Activated CD8-positive, alpha-beta memory T cell treated with anti-CD3 and anti-CD28 coated beads for 24 hours (primary cell): ENCODE measurements at places on chromosomes 4 and X.

GRCh38 chrX:37753384-37753783 is 26.5 kb upstream of the CYBB start:
- DNase-seq: no peak

- no peak for DNase-seq
These were observed 4.0 kb upstream of the GASK1B start for GRCh38 chr4:158176776-158177175.

DNA sequence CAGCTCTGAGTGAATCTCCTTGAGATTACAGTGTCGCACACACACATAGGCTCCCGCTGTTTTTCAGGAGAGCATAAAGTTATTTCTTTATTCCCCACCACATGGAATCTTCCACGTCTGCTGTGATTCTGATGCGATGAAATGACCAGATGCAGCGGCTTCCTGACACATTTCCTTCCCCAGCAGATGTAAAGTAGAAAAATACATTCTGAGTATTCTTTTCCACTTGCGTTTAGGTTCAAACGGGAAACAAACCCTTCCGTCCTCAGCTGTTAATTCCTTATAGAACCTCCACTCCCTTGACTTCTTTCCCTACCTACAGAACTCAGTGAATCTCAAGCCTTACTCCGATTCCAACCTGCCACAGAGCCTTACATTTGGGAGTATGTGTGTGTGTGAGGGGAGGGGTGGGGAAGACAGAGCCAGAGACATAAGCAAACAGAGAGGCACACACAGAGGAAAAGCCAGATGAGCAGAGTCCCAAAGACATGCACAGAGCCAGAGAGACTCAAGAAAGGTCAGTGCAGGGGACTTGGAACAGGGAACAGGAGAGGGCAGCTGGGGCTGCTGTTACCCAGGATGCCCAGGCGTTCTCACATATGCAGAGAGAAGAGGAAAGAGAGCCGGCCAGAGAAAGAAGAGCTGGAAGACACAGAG is 47.3 kb downstream of the SETD7 start:
- DNase-seq: no peak

DNA sequence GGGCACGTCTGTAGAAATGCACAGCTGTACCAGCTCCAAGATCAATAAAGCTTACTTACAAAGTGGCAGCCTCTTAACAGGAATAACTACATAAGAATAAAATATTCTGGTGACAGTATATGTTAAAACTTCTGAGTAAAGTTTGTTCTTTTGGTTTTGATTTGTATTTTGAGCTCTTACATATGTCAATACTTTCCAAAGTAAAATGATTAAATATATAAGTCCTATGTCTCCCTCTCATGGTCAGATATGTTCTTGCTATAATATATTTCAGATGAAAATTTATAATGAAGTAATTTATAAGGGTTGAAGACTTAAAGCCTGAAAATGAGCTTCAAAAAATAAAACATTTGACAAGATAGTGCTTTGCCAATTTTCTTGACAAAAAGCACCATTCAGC is 254.4 kb downstream of the NPFFR2 start:
- DNase-seq: no peak

DNA sequence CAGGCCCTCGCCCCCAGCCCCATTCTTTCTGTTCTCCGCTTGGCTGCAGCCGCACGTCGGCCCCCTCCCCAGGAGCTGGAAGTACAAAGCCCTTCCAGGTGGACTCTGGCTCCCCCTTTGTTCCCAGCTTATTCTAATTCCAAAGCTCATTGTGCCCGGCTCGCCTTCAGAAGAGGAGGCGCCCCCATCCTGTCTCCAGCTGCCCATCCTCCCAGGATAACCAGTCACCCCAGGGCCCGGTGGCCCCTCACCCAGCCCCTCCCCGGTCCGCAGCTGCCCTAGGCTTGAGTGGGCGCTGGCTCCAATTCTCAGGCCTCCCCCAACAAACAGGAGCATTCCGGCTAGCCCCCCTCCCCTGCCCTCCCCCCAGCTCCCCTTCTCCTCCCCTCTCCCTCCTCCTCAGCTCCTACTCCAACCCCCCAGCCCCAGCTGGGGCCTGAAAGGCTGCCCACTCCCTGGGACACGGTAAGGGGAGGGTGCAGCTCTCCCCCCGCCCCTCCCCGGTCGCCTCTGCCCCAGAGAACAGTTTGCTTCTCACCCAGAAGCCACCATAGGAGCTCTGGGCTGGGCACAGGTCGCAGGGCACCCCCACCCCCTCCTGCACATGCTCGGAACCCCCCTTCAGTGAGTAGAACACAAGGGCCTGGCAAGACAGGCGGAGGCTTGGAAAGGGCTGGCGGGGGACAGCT is 3.1 kb upstream of the SLC6A8 start:
- DNase-seq: no peak

DNA sequence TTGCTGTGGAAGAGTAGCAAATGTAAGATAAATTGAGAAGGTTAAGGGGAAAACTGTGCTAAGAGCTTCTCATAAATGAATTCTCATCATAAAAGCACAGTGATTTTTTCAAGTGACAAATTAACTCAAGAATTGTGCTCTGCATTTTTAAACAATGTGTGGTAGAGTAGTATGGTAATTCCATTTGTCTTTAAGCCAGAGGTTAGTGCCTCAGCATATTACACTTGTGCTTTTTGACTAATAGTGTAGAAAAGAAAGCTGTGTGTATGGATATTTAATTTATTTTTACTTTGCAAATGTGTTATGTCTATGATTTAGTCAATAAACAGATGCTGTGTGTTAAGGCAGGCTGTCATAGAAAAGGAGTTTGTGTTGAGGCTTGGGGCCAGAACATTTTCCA is 61.0 kb downstream of the FHIP1A start:
- no peak for DNase-seq

DNA sequence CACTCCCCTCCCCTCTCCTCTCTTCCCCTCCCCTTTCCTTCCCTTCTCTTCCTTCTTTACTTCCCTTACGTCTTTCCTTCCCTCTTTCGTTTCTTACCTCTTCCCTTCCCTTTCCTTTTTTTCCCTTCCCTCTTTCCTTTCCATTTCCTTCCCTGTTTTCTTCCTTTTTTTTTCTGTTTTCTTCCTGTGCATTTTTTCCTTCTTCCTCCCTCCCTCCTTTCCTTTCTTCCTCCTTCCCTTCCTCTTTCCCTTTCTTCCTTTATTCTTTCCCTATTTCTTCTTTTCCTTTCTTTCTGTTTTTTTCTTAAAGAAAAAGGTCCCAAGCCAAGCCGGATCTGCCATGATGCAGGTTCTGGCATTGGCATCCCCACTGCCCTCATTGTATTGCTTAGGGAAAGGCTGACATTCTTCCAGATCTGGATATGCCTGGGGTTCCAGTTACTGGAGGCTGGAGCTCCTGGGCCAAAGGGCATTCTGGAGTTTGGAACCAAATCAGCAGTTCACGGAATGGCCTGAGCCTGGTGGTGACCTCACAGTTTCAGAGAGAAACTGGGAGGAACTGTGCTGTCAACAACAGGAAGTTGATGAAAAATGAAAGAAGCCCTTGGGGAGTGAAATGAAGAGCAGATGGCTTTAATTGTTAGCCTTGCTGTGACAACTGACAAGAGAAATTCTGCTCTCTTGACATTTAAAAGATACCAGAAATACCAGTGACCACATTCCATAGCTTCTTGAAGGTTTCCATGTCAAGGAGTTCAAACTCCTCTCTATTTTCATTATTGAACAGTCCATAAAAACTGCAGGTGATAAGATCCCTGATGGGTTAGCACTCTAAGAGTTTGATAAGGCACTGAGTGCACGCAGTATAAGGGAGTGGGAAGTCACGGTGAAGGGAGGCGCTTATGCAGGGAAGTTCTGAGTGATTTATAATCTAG is 622.1 kb downstream of the SPRY1 start:
- DNase-seq: no peak

- no peak for DNase-seq
These were observed 90.5 kb upstream of the ANKRD50 start for GRCh38 chr4:124803026-124803425.

DNA sequence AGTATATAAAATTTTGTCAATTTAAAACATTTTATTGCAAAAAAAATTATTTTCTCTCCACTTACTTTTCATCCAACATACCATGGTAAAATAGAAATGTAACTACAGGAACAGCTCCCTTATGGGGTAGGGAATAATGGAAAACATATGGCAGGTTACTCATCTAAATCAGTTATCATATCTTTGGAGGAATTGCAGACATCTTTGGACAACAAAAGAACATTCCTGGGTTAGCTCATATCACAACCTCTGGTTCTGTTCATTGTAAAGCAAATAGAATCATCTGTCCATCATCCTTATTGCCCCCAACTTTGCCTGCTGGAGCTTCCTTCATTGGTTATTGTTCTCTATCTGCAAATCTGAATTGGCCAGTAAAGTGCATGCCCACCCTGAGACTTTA is 387.5 kb upstream of the GRID2 start:
- no peak for DNase-seq

DNA sequence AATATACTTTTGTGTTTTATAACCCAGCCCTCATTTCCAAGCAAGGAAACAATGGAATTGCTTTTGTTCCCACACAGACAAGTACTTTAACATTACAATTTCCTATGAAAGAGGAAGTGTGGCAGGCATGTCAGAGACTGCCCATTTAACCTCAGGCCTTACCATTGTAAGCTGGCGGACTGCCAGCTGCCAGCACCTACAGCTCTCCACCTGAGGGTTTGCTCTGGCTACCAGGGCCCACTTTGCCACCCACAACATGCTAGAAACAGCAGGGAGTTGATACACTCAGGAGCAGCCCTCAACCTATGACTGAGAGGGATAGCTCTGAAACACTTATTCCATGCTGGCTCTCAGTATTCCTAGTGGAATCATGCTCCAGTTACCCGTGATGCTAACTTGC is 152.3 kb upstream of the PRDX4 start:
- DNase-seq: no peak

DNA sequence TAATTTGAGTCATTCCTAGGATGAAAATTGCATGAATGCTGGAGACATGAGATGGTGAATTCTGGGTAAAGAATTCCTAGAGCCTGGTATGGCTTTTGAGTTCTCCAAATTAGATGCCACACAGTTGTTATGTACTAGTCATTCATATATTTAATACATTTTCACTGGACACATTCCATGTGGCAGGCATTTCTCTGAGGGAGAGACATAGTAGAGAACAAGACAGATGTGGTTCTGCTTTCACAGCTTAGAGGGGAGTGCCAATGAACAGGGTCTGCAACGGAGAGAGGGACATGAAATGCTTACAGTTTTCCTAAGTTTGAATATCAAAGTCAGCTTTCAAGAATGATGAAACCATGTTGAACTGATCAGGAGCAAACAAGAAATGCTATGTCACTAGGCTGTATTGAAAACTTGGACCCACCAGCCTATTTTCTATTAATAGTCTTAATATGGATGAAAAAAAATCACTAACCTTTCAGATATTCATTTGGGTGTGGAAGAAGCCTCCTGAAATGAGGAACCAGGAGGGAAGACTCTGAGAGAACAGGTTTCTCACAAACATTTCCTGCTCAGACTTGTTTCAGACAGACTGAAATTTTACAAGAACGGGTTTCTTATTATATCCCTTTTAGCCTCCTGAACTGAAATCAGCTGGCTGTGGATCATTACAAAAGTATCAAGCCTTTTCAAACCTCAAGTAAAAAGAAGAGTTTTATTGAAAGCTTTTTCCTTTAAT is 276.0 kb upstream of the TET2 start:
- DNase-seq: no peak

DNA sequence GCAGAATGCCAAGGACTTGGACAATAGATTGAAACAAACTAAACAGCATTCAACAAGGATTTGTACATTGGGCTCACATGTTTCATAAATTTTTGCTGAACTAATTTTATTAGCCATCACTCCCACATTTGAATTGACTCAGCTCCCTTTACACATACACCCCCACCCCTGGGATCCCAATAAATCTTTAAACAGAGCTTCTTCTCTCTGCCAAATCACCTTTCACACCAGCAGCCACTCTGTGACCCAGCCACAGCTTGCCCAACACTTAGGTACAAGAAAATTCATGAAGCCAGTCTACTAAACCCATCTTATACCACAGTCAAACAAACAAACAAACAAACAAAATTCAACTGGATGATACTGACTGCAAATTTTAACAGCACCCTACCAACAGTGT is 21.6 kb downstream of the PHKA2 start:
- no peak for DNase-seq

DNA sequence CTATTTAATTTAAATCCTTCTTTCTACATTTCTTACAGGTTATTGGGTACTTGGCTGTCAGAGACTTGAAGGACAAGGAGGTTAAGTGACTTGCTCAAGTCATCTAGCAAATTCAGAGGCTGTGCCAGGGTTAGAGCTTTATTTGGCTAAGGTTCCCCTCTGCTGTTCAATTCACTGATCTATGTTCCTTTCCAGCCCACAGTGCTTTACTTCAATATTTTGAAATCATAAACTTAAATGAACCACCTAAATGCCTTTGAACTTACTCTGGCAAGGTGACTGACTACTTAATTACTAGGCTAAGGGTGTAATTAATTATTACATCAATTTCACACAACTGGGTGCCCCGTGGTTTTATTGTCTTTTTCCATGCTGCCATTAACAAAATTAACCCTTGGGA is 288.7 kb downstream of the CAMK2D start:
- DNase-seq: no peak

- DNase-seq: no peak
These were observed 40.4 kb upstream of the PDLIM5 start for GRCh38 chr4:94411296-94411695.

GRCh38 chrX:45743081-45743533 is 542.4 kb upstream of the DIPK2B start:
- DNase-seq: no peak

- no peak for DNase-seq
These were observed 50.3 kb downstream of the HTRA3 start for GRCh38 chr4:8319731-8320385.

DNA sequence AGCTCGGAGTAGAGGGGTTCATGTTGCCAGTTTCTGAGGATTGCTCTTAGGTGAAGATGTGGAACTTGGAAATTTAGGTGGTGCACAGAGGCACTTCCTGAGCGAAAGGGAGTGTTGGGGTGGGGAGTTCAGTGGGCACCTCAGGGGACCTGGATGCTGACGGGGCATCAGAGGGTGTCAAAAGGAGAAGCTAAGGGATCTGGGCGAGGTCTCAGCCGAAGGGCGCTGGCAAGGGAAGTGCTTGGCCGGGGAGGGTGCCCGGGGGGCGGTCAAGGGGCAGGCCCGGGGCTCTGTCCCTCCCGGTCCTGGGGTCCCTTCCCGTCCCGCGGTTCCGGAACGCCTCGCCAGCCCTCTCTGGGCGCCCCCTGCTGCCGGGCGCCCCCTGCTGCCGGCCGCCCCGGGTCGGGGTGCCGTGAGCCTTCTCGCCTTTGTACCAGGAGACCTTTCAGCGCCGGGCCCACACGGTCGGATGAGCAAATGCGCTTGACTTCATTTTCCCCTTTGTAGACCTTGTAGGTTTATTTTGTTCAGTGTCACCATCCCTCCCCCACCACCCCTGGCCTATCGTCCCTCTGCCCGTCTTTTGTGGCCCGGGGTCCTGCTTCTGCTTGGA is 3.0 kb upstream of the PHOX2B start:
- no peak for DNase-seq

GRCh38 chr4:76666944-76667532 is 230.9 kb downstream of the SOWAHB start:
- DNase-seq: no peak

DNA sequence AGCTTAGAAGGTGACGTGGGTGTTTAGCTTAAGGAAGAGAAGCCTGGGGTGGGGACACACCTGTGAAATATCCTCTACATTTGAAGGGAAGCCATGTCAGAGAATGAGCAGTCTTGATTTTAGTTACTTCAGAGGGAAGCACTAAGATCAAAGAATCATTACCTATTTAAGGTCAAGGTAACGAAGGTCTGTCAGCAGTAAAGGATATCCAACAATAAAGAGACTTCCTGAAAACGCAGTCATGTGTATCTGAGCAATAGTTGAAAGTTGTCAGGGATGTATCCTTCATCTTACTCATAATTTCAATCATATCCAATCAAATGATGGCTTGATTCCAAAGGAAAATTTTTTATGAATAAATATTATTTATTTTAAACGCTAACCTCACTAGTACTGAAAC is 33.5 kb downstream of the IGFBP7 start:
- DNase-seq: no peak
